Stimulated activated CD4-positive, alpha-beta T cell treated with anti-CD3 and anti-CD28 coated beads, Interleukin-12 subunit alpha, Interleukin-12 subunit beta, amount 100 ng/mL, for 24 hours (primary cell): ENCODE measurements at places on chromosomes 6 and 20.
A peak's percentile ranks its signal among the peaks of the same experiment; 100 is the strongest.

GRCh38 chr20:5056801-5057599 is 55.7 kb upstream of the SLC23A2 start:
- DNase-seq: peak; percentile 54

DNA sequence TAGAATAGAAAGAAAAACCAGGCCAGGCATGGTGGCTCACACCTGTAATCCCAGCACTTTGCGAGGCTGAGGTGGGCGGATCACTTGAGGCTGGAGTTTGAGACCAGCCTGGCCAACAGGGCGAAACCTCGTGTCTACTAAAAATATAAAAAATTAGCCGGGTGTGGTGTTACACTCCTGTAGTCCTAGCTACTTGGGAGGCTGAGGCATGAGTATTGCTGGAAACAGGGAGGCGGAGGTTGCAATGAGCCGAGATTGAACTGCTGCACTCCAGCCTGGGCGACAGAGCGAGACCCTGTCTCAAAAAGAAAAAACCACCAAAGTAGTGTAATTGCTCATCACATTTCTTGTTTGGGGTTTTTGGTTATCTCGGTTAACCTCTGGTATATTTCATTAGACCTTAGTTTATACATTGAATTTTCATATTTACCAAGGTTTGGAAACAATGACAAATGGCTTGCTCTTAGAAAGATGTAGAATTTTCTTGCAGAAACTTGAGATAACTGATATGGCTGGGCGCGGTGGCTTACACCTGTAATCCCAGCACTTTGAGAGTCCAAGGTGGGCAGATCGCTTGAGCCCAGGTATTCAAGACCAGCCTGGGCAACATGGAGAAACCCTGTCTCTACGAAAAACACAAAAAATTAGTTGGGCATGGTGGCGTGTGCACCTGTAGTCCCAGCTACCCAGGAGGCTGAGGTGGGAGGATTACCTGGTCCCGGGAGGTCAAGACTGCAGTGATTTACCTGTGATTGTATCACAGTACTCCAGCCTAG is 14.2 kb downstream of the ITCH start:
- no peak for DNase-seq

DNA sequence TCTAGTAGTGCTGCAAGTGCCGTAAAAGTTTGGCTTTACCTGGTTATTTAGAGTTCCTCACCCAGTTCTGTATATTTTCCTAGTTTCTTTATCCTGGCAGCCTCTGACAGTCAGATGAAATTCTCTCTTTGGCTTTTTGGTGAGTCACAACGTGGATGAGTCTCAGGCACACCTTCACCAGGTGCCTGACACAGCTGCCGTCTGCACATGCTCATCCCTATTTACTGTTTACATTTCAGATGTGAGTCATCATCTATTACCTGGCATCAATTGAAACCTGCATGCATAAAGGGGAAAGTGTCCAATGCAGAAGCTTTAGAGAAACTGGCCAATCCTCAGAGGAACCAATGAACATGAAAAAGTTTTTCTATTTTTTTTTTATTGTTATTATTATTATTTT is 33.3 kb upstream of the ADGRF4 start:
- DNase-seq: no peak

GRCh38 chr6:7998103-7998725 is 66.0 kb downstream of the BLOC1S5 start:
- no peak for DNase-seq

DNA sequence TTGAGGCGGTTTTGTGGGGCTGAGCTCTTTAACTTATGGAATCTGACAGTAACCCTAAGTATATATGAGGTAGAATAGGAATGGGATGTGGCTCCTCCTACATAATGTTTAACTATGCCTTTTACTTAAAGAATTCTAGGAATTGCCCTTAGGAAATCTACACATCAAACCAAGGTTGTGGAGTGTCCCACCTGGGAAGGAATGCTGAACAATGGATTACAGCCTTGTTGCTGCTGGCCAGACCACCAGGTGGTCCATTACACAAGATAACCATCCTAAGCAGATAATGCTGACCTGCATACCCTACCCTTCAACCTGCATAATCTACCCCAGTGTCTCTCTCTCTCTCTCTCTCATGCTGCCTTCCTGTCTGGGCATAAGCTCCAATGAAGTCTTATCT is 35.0 kb upstream of the SLC22A16 start:
- no peak for DNase-seq

- no peak for DNase-seq
Measured at GRCh38 chr6:93391965-93392364, 27.4 kb downstream of the EPHA7 start.

DNA sequence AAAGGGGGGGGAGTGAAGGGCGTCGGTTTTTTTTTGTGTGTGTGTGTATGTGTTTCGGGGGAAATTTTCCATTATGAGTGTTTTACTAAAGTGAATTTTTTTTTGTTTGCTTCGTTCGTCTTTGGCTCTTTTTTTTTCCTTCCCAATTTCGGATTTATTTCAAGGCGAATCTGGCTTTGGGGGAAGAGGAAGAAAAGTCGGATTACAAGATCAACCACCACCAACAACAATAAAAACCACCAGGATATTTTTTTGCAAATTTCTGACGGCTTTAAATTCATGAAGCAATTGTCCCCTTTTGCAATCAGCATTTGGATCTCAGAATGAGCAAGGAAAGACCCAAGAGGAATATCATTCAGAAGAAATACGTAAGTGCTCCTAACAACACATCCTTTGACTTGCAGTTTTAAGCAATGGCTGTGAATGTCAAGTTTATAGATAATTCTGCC is 372 bp downstream of the JARID2 start:
- DNase-seq: no peak

GRCh38 chr6:158517581-158517980 is 42.3 kb upstream of the TMEM181 start:
- no peak for DNase-seq

DNA sequence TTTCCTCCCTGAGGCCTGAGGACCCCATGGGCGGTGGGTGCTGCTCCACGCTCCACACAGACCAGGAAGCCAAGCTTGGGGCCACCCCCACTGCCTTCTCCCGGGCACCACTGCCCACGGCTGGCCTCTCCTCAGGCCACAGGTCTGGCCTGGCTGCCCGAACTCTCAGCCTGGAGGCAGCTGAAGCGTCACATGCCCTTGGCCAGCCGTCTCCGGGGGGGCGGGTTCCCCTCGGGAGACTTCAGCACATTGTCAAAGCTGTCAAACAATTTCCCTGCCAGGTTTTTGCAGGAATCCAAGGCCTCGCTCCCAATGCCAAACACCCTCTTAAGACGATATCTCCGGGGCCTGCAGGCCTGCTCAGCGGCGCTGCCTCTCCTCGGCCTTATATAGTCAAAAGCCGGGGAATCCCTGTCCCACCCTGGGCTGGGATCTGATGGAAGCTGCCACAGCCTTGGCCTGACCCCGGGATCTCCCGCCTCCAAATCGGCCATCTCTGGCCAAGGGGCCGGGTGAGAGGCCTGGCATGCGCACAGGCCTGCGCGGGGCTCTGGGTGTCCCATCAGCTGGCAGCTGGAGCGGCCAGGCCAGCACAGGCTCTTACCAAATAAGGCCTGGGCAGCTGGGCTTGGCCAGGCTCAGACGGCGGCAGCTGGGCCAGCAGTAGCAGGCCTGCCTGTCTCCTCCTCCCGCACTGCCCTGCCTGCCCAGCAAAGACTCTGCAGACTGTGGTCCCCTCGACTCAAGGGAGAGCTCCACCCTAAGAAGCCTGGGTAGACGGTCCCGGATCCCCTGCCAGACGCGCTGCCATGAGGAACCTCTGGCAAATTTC is 49.7 kb downstream of the RBM38 start:
- DNase-seq: no peak

- no peak for DNase-seq
Measured at GRCh38 chr6:64736421-64736950, 970.5 kb downstream of the EYS start.

- DNase-seq: no peak
Measured at GRCh38 chr20:52130406-52130805, 61.2 kb downstream of the ZFP64 start.
